ENCODE measurements at places on chromosomes 11 and 22.

GRCh38 chr22:28931844-28932567, 48.6 kb downstream of the ZNRF3 start:
- DNase-seq = no peak

DNA sequence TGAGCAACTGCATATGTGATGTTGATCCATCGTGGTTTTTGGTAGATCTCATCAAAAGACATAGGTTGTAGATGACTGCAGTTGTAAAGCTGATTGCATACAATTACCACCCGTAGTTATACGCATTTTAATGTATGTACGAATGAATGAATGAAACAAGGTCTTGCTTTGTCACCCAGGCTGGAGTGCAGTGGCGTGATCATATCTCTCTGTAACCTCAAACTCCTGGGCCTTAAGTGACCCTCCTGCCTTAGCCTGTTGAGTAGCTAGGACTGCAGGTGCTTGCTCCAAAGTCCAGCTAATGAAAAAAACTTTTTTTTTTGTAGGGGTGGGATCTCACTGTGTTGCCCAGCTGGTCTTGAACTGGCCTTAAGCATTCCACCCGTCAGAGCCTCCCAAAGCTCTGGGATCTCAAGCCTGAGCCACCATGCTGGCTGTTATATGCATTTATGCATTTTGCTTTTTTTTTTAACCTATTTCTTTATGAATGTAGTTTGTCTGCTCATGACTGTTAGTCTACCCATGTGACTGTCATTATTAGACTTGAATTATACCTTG, 53.5 kb downstream of the PPP6R3 start:
- no peak for DNase-seq

DNA sequence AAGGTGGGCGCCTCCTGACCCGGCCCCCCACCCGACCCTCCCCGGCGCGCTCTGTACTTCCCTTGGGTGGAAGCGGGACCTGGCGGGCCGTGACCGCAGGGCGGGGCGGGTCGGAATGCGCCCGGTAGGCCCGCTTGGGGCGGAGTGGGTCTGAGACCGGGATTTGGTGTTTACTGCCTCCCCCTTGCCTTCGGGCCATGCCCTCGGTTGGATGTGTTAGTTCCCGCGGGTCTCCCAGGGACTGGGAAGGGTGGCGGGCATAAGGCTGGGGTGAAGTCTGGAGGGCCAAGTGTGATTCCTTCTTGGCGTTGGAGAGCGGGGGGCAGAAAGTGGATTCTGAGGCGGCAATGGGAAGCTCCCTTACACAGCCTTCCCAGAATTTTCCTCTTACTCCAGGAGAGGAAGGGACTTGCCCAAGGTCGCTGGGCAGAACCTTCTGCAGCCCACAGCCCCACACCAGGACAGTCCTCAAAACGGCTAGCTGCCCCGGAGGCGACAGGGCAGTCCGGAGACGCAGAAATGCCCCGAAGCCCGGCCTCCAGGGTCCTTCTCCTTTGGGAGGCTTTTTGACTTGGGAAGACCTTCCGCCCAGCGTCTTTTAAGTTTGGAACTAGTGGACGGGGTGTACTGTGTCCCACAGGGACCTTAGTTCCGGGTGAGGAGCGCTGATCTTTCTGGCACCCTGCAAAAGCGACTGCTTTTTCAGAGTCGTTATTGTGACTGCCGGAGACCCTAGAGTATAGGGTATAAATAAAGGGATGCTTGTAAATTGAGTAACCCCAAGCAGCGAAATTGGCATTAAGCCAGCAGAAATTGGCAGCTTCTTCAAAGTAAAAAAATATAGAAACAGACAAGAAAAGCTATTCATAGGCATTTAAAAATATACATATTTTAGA, 647 bp downstream of the SWAP70 start:
- DNase-seq = no peak

DNA sequence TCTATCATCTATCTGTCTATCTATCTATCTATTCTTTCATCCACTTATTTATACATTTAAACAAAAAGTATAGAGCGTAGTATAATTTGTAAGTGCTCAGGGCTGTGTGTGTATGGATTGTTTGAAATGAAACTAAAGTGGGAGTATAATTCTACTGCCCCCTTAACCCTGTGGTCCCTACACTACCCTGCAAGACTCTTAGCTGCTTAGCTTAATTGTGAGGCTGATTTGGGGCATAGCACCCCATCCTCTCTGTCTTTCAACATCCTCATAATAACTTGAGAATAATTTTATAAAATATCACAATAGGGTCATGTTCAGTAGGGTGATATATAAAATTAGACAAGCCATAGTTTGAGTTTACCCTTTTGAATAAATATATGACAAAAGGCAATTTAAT, 11.6 kb downstream of the OR51B4 start:
- no peak for DNase-seq

DNA sequence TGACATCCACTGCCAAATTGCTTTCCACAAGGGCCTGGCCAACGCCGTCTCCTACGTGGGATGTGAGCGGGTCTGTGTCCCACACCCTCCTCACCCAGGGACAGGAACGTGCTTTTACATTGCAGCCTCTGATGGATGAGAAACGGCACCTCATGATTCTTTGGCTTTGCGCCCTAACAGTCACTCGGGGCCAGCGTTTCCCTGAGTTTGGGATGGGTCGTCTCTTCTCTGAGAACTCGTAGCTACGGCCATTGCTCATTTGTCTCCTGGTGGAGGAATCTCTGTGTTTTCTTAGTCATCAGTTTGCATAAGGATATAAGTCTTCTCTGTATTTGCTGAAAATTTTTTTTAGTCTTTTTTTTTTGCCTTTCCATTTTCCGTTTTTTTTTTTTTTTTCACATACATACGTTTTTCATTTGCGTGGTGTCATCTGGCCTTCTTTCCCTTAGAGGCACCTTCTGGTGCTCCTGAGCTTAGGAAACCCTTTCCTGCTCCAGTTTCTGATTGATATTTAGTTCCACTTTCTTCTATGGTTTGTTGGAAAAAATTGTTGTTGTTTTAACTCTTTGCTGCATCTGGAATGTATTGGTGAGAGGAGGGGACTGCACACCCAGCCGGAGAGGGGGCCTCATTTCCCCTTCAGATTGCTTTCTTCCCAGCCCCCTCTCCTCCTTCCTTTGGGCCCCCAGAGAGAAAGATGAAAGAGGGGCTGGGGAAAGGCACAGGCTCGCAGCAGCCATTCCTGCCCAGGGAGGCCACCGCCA, 12.0 kb downstream of the TNNT3 start:
- DNase-seq = no peak

- no peak for DNase-seq
Measured at GRCh38 chr22:47739291-47740015, 977.0 kb downstream of the TBC1D22A start.

DNA sequence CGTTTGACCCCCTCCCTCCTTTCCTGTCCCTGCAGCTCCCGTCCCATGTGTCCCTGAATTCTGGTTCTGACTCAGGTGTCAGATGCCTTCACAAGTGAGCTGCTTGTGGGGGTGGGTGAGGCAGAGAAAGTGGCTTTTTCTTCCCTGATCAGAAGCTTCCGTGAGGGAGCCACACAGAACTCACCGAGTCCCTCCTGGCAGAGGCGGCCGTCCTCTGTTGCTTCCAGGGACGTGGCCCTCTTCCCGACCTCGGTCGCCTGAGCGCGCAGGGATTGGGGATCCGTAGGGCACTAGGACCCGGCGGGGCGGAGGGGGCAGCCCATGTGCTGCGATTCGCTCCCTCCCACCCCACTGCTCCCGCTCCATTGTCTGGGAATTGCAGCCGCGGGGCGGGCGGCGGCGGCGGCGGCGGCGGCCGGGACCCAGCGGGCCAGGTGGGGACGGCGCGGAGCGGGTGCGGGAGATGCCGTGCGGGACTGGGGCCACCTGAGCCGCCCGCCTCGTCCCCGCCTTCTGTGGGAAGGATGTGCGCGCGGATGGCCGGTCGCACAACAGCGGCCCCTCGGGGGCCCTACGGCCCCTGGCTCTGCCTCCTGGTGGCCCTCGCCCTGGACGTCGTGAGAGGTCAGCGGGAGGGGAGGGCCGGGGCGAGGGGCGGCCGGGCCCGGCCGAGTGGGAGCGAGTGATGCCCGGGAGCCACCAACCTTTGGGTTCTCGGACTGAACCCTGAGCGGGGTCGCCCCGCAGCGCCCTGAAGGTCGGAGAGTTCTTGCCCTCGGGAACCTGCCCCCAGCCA, at the start of gene TMEM132A:
Gene TMEM132A, plus strand, starts transcription at position 351 of the 796 bp plus-strand sequence. Its CDS starts 174 bp downstream, at position 525.
- DNase-seq = no peak

- no peak for DNase-seq
Measured at GRCh38 chr22:24284747-24285203, 14.1 kb downstream of the SPECC1L start.

- DNase-seq = peak; percentile 8
Measured at GRCh38 chr11:6526411-6527135, 29.5 kb downstream of the DNHD1 start.

GRCh38 chr11:19933132-19933735, 220.6 kb downstream of the NAV2 start:
- DNase-seq = no peak

DNA sequence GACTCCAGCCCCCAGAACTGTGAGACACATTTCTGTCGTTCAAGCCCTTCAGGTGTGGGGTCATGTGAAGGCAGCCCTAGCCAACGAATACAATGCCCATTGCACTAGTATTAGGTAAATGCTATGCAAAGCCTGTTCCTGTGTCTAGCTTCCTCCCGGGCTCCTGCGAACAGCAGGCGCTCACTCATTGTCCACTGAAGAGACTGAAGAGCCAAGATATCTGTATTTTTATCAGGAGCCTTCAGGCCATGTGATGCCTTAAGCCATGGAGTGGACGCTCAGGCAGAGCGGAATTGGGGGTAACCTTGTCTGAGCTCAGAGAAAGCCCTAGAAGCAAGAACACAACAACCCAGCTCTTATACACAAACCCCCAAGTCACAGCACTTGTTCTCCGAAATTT, 4.2 kb upstream of the TMPRSS6 start:
- no peak for DNase-seq

GRCh38 chr11:87219266-87219665, 181.5 kb downstream of the TMEM135 start:
- DNase-seq = no peak

DNA sequence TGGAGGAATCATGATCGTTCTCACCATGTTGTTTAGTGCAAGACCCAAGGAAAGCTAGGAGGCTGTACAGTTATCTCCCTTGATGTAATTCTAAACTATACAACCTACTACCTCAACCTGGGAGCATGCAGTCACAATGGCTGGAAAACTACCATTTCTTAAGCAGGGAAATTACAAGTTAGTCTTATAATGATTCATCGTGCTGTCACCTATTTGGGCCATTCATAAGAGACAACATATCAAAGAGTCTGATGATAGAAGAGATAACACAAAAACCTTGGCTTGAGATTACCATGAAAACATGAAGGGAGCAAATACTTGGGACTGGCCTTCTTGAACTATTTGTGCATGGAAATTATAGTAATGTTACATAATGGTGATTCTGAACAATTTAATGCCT, 30.5 kb upstream of the BLID start:
- DNase-seq = no peak

DNA sequence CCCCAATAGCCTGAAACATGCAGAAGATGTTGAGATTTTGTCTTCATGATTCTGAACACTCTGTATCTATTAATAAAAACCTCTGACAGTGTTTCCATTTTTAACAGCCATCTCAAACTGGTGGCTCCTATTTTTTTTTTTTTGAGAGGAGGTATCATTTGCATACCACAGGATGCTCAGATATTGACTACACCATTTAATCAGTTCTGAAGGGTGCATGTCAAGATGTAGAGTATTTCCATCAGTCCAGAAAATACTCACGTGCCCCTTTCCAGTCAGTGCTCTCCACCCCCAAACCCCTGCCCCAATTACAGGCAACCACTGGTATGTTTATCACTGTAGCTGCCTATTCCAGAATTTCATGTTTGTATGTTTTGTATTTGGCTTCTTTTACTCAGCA, 85.3 kb upstream of the SORL1-AS1 start:
- no peak for DNase-seq

GRCh38 chr22:19867617-19868016, 12.9 kb upstream of the GNB1L start:
- DNase-seq = no peak

DNA sequence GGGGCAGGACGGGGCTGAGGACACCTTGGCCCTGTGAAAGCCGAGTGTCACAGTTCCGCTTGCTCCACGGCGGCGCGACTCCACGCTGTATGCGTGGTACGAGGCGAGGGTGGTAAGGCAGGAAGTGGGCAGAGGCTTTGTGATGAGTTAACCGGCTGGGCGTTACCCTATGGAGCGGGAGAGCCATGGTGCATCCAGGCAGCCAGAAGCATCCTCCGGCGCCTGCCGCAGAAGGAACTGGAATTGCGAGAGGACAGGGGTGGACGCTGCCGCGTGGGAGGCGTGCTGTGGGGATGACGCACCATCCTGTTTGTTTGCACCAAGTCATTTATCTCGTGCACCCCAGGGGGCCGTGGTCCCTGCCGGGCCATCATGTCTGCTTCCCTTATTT, 643.9 kb downstream of the BRD1 start:
- DNase-seq = no peak

DNA sequence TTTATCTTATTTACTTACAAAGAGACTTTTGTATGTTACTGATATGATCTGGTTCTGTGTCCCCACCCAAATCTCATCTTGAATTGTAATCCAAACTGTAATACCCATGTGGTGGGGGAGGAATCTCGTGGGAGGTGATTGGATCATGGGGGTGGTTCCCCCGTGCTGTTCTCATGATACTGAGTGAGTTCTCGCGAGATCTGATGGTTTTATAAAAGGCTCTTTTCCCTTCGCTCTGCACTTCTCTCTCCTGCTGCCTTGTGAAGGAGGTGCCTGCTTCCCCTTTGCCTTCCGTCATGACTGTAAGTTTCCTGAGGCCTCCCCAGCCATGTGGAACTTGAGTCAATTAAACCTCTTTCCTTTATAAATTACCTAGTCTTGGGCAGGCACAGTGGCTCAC, 42.4 kb upstream of the WNT7B start:
- DNase-seq = no peak

GRCh38 chr11:134270250-134270714, 5.9 kb upstream of the GLB1L3 start:
- no peak for DNase-seq

DNA sequence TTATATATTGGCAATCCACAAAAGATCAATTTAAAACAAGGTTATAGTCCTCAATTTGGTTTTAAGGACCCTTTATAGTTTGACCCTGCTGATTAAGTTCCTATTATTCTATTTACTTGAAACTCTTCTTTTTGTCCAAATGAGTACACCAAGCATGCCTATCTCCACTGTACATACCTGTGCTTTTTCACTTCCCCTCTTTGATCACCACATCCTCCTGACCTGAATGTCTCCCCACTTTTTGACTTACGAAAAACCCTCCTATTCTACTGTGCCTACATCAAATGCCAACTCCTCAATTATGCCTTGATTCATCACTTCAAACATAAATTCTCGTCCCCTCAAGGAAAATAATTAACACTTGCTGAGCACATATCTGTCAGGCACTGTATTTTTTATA, 113.5 kb downstream of the SOX6 start:
- no peak for DNase-seq

GRCh38 chr11:134780486-134781147, 368.6 kb upstream of the B3GAT1 start:
- DNase-seq = no peak

- no peak for DNase-seq
Measured at GRCh38 chr11:69444381-69445130, 36.9 kb upstream of the LINC01488 start.

GRCh38 chr22:39496131-39496838, 5.8 kb upstream of the MIEF1 start:
- DNase-seq = no peak

- no peak for DNase-seq
Measured at GRCh38 chr22:38953091-38953490, 4.3 kb upstream of the APOBEC3A start.
